NCI-H526 (cell line): ENCODE measurements at places on chromosomes 3 and 15.

DNA sequence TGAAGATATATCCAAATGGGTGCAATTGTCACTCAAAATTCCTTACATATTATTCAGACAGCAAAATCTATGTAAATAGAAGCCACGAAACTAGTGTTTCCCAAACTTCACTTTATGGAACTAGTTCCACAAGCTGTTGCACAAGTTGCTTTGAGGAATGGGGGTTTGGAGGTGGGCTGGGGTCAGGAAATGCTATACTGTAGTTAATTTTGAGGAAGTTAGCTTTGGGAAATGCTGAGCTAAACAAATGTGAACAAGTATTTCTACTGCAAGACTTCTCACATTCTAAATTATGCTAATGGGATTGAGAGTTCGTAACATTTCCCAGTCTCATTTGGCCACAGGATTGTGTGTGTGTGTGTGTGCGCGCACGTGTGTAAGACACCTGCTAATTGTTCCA is 28.7 kb upstream of the SAMMSON start:
- no peak for DNase-seq

- DNase-seq, result no peak
These were observed 536.8 kb downstream of the CADM2 start for GRCh38 chr3:85495602-85496001.

- peak; percentile 68 for DNase-seq
These were observed 1.1 kb downstream of the ABHD14A start for GRCh38 chr3:51975852-51976549.

DNA sequence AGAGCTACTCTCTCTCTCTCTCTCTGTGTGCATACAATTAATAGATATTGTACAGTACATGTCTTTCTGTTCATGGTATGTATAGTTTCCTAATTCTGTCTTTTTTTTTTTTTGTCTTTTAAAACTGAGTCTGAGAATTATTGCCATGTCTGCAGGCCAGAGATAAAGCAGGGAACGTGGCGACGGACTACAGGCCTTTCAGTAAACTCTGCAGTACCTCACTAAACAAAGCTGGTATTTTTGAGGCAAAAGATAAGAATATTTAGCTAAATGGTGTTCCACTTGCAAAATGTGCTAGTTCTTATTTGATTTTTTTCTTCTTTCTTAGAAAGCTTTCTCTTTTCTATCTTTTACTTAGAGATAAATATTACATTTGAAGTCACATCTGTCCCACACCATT is 44.0 kb upstream of the EHHADH start:
- DNase-seq, result no peak

DNA sequence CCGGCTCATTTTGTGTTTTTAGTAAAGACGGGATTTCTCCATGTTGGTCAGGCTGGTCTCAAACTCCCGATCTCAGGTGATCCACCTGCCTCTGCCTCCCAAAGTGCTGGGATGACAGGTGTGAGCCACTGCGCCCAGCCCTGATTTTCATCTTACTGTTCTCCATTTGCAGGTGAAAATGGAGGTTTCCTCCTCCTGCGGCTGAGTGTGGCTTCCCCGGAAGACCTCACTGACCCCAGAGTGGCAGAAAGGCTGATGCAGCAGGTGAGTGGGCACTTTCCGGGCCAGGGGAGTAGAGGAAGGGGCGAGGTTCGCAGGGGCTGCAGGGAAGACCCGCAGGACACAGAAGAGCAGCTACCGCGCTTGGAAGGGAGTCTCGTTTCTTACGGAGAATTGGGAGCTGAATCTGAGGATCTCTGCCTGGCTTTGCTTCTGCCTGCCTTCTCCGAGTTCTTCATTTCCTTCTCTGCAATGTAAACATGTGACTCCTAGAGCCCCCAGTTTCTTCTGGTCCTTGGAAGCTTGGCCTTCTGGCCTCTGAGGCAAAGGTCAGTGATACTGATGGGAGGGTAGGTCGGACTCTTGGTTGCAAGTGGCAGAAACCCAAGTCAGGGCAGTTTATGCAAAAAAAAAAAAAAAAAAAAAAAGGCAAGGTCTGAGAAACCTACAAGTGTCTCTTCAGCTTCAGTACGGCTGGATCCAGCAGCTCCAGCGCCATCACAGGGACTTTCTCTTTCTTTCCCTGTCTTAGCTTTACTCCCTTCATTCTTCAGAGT is 8.9 kb downstream of the MUC20 start:
- no peak for DNase-seq

GRCh38 chr3:124745756-124746155 is 15.5 kb downstream of the UMPS start:
- no peak for DNase-seq
